ENCODE measurements at places on chromosomes 5 and 9.

DNA sequence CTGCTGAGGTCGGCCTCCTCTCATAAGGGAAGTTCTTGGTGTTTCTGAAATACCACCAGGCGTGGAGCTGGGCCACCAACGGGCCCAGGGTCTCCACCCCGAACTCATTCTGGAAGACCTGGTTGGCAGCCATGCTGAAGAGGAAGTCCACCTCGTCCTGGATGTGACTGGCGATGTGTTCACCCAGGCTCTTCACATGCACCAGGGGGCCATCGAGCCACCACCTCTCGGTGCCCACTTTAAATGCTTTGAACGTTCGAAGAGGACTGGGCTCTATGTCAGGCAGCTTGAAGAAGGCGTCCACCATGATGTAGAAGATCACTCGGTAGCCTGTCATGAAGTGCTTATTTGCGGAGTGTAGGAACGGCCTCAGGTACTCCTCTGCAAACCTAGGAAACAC, 15.1 kb downstream of the GLT6D1 start:
- no peak for DNase-seq

DNA sequence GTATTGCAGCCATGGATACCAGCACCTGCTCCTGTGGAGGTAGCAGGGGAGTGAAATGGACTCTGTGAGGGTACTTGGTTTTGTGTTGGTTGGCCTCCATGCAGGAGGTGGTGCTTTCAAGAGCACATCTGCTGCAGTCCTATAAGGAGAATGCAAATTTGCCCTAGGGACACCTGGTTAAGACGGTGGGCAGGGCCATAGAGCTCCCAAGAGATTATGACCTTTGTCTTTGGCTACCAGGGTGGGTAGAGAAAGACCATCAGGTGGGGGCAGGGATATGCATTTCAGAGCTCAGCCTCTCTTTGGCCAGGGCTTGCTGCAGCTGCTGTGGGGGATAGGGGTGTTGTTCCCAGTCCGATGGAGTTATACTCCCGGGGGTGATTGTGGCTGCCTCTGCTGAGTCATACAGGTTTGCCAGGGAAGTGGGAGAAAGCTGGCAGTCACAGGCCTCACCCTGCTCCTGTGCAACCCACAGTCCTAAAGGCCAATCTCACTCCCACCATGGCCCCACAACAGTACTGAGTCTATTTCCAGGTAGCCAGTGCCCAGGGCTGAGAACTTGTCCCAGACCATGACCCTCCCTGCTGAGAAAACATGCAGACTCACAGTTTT, 14.0 kb upstream of the PDLIM4 start:
- no peak for DNase-seq

GRCh38 chr9:1658661-1659362, 356.3 kb upstream of the SMARCA2 start:
- DNase-seq = no peak

- DNase-seq = no peak
Observed at GRCh38 chr9:2645569-2645968, 24.0 kb downstream of the VLDLR start.

- DNase-seq = no peak
Observed at GRCh38 chr5:42894057-42894456, 82.4 kb upstream of the SELENOP start.

- DNase-seq = no peak
Observed at GRCh38 chr9:129676975-129677374, 11.5 kb downstream of the PRRX2 start.

DNA sequence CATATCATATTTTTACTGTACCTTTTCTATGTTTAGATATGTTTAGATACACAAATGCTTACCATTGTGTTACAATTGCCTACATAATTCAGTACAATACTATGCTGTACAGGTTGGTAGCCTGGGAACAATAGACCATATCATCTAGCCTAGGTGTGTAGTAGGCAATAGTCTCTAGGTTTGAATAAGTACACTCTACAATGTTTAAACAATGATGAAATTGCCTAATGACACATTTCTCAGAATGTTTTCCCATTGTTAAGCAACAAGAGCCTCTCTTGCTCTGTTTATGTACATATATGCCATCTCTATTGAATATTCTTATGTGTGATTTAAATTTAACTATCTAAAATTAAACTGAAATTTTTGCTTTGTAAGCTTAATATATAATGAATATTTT, 209.6 kb upstream of the ST8SIA4 start:
- no peak for DNase-seq

- DNase-seq = no peak
Observed at GRCh38 chr5:29897916-29898315, 1295.6 kb upstream of the CDH6 start.

DNA sequence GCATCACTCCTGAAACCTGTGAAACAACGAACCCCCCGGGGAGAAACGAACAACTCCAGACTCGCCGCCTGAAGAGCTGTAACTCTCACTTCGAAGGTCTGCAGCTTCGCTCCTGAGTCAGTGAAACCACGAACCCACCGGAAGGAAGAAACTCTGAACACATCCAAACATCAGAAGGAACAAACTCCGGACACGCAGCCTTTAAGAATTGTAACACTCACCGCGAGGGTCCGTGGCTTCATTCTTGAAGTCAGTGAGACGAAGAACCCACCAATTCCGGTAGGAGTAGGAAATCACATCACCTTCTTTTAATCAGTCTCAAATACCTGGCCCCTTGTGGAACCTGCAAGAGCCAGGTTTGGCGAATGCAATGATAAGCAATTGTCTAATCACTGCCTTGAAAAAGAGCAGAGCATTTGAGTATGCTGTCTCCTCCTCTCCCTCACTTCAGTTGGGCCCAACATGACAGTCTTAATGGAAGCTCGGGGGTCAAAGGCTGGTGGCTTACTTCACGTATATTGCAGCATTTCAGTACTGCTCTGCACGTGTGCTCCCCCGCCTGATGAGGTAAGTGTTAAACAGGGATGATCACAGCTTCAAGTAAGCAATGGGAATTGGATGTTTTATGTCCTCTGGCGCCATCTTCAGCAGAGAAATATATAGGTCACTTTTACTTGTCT, 473 bp downstream of the IRGM start:
- DNase-seq = peak; percentile 10

- DNase-seq = no peak
Observed at GRCh38 chr5:124176692-124177091, 569.7 kb downstream of the ZNF608 start.

- DNase-seq = no peak
Observed at GRCh38 chr5:135367076-135367475, 32.0 kb downstream of the MACROH2A1 start.

DNA sequence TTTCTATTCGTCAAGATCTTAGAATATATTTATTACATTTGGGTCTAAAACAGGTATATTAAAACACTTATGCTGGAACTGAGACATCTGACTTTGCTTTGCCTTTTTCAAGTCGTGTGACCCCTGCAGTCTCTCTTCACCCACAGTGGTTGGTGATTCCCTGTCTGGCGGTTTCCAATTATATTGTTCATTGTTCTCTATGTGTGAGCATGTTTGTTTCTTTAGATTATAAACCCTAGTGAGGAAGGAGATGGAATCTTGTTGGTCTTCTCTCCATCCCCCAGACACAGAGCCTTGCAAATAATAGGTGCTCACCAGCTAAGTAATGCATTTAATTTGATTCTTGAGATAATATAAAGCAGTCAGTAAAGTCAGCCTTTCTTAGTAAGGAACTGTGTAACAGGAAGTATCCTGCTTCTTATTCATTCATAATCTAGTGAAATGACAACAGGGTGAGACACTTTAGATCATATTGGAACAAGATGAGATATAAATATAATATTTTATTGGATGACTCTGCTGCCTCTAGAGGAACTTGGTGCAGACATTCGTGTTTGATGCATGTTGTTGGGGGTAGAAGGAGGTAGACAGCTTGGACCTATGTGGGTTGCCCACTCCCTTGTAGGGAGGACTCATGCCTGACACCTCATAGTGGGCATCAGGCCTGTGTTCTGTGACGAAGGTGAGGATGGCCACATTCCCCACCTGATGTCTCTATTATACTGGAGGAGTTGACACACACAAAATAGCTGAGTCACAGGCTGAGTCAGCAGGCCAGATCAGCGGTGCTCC, 88.1 kb downstream of the FGF1 start:
- DNase-seq = peak; percentile 13

GRCh38 chr9:94697972-94698581, 28.4 kb upstream of the AOPEP start:
- no peak for DNase-seq

DNA sequence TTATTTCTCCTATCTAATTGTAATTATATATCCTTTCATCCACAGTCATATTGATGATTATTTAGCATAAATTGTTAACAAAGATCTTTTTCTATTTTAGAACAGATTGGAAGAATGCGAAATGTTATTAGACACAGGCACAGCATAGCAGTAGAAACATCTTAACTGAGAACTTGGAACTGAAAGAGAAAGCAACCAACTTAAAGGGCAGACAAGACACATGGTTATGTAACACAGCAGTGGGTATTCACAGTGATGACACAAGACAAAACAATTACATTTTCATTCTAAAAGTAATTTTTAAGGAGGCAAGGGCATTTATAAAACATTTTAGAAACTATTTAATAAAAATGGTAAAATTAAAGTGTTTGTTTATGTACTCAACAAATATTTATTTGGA, 57.7 kb upstream of the MEF2C start:
- no peak for DNase-seq

DNA sequence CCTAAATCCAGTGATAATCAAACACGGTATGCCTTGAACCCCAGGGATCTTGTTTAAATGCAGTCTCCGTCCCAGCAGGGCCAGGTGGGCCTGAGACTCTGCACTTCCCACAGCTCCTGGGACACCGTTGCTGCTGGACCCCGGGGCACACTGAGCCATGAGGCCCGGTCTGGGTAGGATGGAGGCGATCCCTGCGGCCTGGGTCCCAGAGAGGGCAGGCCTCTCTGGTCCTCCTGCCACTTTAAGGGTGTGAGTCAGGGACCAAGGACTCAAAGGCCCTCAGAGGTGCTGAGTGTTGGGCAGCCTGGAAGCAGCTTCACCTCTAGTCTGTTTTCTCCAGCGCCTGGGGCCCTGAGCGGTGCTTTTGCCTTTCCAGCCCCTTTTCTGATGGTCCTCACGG, 34.1 kb upstream of the SLC9A3 start:
- no peak for DNase-seq

DNA sequence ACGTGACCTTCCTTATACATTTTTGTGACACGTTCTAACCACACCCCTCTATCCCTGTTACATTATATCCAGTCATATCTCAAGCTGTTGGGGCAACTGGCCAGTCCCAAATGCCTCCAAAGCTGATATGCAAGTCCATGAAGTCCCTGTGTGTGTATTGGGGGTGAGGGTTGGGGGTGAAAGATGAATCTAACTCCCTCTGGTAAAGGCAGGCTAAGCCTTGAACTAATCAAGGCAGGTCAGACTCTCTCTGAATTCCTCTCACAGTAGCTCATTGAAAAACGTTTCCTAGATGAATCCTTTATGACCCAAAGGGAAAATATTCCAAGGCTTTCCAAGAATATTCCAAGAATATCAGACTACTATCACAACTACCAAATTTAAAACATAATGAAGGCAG, 174.4 kb downstream of the MUSK start:
- DNase-seq = no peak

DNA sequence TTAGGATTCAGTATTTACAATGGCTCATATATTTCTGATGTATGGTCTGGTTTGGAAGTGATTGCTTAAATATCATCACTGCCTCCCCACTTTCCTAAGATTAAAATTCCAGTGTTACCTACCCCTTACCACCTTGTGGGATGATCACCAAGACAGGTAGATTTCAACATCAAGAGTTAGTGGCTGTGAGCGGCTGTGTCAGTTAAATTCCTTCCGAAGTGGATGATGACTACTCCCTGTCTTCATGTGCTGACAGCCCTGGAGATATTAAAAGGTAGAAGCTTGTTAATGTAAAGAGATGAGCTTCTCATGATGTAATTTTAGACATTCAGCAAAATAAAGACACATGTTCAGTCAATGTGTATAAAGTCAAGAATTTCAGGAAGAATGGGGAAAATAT, 4.2 kb downstream of the ITGA2 start:
- DNase-seq = no peak

DNA sequence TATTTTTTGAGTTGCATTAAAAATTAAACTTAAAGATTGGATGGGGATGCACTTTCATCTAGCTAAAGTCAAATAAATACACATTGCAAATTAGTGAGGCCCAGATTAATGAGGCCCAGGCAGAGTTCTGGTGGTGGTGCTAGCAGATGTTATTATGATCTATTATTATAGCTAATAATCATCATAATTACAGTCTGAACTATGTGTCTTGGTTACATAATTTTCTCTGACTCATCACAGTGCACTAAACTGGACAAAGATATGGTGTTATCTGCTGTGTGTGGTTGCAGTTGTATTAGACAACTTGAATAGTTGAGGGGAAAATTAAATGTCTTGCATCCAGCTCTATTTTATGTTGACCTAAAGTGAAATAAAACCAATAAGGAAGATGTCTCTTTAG, 568.8 kb downstream of the TLR4 start:
- DNase-seq = no peak

DNA sequence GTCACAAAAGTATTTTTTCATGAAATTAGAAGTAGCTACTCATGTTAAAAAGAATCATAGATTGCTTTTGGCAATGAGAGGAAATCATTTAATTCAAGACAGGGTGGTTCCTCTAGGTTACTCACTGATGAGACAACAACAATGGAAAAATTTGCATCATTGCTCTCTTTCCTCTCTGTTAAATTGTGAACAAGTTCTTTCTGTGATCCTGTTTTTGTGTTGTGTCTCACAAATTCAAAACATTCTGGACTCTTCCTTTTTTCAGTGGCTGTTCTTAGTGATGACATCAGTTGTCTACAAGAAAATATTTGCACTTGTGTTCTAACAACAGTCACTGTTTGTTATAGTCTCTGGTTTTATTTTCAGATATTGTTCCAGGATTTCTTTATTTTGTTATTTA, 95.3 kb downstream of the XRCC4 start:
- no peak for DNase-seq

- DNase-seq = no peak
Observed at GRCh38 chr5:9545992-9546851, at the start of gene SEMA5A. SEMA5A (minus strand) TSS chr5:9546075; CDS start chr5:9379946, 166,129 bp downstream.

GRCh38 chr5:74235552-74235951, 405.0 kb downstream of the ENC1 start:
- no peak for DNase-seq

GRCh38 chr9:34035656-34036055, 13.0 kb downstream of the UBAP2 start:
- DNase-seq = no peak

GRCh38 chr9:86795823-86796553, 151.3 kb downstream of the GAS1 start:
- DNase-seq = no peak

Measured in stimulated activated CD8-positive, alpha-beta memory T cell treated with anti-CD3 and anti-CD28 coated beads, Interleukin-2, amount 100 ng/mL, for 48 hours (primary cell).